A172 (cell line): ENCODE measurements at places on chromosomes 4 and X.

DNA sequence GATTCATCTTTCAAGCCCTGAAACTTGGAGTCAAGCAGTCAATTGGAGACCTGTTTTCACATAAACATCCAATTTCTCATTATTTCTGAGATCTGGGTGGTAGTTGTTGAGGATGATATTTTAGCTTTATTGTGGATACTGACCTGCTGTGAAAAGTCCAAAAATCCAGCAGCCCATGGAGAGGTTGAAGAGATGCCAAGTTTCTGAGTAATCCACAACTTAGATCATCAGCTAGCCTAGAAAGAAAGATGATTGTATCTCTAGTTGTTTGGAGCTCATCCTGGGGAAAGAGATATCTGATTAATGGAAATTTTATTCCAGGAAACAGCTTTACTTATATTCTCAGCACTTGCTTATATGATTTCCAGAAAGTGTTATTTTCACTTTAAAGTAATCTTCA, 48.6 kb upstream of the DCX start:
- DNase-seq = no peak

GRCh38 chrX:153993079-153993478, 20.5 kb downstream of the TMEM187 start:
- no peak for DNase-seq

- DNase-seq = no peak
Observed at GRCh38 chrX:13791559-13791958, 25.3 kb downstream of the GPM6B start.

- no peak for DNase-seq
Observed at GRCh38 chr4:157722146-157722545, 450.7 kb downstream of the GASK1B start.

DNA sequence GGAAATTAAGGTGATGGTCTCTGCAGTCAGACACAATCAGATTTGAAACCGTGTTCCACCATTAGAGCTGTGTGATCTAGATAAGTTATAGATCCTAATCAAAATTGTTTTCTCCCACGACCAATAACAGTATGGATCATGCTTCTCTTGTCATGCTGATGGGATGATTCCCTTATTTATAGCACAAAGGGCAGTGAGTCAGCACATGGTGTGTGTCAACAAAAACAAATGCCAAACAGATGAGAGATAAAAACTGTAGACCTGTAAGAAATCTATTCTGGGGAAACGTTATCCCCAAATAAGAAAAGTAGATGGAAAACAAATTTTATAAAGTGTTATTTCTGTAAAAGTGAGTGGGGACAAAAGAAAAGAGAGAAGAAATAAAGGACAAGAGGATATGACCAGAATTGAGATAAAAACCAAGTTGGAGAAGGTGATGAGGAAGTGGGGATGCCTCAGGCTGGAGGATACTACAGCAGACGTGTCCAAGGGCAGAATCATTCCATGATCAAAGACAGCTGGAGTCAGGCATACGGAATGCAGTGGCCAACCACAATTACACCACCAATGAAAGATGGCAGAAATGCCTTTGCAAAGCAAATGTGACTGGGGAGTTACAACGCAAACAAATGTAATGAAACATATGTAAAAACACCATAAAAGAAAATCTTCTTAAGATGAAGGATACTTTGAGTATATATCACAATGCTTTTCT, 377.8 kb upstream of the PRKX start:
- no peak for DNase-seq

GRCh38 chr4:58679886-58680285, 1569.7 kb upstream of the IGFBP7 start:
- no peak for DNase-seq

DNA sequence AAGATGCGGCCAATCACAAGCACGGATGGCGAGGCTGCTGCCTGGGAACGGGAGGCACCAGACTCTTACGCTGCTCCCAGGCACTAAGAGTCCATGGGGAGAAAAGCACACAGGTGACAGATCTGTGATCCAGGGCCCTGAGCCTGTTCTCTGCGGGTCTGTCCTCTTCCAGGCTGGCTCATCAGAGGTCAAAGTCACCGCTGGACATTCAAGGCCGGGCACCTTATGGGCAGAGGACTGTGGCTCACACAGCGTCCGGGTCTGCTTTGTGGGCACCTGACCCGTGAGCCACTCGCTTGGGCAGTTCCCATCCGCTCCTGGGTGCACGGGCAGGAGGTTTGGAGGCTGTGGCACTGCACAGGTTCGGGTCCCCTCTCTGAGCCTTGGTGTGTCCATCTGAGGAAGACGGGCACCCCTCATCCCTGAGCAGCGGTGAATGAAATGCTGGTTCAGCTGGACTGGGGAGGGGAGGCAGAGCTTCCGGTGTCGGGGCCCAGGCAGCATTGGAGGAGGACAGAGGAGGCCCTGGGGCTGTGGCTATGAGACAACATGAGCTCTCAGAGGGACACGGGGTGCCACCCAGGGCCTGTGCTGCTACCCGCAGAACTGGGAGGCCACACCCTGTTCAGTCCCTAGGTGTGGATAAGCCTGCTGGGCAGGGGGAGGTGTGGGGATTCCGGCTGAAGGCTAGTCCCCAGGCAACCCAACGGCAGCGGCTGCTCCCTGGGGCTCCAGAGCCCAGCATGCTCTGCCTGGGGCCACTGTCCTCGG, 61.2 kb upstream of the AFAP1 start:
- no peak for DNase-seq

- peak; percentile 51 for DNase-seq
Observed at GRCh38 chr4:37717576-37717975, 31.4 kb upstream of the RELL1 start.

DNA sequence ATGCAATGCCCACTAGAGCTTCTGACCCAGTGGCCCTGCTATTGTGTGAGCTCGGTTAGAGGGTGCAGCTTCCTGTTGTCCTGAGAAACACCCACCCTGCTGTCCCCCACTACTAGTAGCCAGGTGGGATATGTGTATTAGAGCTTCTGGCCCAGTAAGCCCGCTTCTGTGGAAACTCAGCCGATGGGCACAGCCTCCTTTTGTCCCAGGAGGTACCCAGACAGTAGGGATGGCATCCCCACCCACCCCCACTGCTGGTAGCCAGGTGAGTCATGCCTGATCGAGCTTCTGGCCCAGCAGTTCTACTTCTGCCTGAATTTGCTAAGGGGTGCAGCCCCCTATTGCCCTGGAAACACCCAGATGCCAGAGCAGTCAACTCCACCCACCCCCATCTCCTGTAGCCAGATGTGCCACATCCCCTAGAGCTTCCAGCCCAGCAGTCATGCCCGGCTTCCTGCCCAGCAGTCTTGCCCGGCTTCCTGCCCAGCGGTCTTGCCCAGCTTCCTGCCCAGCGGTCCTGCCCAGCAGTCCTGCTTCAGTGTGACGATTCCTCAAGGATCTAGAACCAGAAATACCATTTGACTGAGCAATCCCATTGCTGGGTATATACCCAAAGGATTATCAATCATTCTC, 162.7 kb upstream of the KLF8 start:
- no peak for DNase-seq
